Occipital lobe (tissue), 3 donors: ENCODE measurements at places on chromosomes 11 and 22.

DNA sequence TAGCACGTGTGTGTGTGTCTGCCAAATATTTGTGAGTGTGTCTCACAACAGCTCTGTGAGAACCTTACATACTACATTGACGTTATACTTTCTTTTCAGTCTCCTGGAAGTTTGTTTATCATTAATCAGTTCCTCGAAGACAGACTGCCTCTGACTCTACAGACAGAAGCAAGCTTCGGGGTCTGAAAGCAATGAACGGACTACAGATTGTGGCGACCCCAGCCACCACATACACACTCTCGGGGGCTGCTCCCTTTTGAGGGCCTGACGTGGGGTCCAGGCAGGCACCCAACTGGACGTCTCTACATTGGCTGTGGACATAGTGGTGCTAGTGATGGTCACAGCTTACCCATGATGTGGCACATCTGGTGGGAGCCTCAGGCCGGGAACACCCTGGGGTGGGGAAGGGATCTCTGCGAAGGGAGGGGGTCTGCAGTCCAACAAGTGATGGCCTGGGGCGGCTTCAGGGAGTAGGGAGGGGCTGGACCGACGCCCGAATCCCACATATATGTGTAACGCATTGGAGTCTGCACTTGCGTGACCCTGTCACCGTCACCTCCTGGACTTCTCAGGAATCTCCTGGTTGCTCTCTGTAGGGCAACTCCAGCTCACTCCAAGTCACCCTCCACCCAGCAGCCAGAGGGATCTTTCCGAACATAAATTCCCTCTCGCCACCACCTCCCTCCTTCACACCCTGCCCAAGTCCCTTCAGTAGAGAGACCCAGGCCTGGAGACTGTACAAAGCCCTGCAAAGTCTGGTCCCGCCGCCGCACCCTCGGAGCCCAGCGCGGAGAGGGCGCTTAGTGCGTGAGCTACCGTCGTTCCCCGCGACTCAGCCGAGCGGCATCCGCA lies 30.4 kb upstream of the TRIM29 start:
- DNase-seq, result no peak

DNA sequence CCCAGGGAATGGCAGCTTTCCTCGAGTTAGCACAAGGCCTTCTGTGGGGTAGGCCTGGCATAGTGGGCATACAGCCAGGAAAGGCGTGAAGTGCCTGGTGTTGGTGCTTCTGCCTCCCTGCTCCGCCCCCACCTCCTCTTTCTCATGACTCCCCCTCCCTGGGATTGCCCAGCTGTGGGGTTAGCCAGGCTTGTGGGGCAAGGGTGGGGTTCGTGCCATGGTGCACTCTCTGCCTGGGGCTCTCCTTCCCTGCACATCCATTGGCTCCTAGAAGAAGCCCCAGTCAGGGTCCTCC lies 236.8 kb upstream of the NCAM1 start:
- DNase-seq, result no peak

GRCh38 chr22:27011133-27011532 lies 353.7 kb downstream of the MIAT start:
- no peak for DNase-seq

DNA sequence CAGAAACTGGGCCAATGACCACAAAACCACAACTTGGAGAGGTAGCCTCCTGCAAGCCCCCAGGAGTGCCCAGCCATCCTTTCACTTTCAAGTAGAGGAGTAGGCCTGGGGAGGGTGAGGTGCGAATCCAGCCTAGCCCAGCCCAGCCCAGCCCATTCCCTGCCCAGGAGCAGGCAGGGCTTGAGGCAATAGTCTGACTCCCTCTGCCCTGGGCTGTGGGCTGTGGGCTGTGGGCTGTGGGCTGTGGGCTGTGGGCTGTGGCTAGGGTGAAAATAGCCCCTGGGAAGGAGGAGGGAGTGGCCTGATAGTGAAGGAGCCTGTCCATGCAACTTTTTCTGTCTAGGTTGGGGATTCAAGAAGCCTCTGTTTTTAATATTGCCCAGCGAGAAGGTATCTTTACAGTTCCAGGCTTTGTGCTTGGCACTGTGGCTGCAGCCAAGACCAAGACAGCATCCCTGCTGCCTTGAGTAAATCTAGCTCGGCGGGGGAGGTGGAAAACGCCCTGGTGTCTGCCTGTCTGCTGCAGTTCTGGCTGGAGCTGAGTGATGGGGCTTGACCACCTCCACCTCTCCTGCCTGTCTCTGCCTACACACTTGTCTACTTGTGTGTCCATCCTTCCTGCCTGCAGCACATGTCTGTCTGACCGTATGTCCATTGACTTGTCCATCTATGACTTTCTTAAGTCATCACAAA lies 40.7 kb downstream of the LMO1 start:
- DNase-seq, result no peak

DNA sequence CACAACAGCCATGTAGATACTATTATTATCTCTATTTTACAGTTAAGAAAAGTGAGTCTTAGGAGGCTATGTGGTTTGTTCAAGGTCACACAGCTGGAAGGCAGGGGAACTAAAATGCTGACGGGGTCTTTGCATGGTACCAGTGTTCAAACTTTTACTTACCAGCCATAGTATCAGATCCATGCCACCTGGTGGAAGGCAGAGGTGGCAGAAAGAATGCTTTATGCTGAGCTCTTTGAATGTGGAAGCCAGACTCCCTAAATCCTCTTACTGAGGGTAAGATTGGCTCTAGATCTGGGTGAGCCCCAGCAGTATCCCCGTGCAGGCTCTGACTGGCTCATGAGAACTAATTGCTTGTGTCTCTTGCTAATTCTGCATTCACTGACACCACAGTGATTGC lies 54.3 kb upstream of the NAV2 start:
- DNase-seq, result no peak

DNA sequence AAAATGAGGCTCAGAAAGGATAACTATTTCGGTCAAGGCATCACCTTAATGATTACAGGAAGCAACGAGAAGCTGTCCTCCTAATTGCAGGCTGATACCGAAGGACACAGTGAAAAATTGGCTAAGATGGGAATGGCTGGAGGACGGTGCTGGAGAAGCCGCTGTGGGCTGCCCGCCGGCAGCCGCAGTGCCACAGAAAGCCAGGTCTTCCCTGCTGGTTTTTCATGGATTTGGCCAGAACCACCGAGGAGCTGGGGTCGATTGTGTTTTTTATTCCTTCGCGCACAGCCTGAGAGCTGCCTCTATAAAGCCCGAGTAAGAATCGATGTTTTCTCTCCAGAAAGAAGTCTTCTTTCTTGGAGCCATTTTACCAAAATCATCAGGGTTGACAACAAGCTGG lies 1484.2 kb downstream of the BRD1 start:
- no peak for DNase-seq

GRCh38 chr11:95239871-95240649 lies 9.1 kb upstream of the SESN3 start:
- DNase-seq, result no peak

- no peak for DNase-seq
Measured at GRCh38 chr11:29018631-29019030, 910.4 kb downstream of the METTL15 start.
